ENCODE measurements at places on chromosomes 7 and 10. TPM values are rescaled to one million over a fixed set of nuclear protein-coding genes. Genes with fewer than 3 reads are reported as not detected.

IGFBP3 gene
- 268 TPM for polyA plus RNA-seq

ABLIM1 gene
- 19.8 TPM for polyA plus RNA-seq

CPVL gene
- 36.4 TPM for polyA plus RNA-seq

PON1 gene
- 42.2 TPM for polyA plus RNA-seq

MACROH2A2 gene
- 45.7 TPM for polyA plus RNA-seq

DNAJB6 gene
- polyA plus RNA-seq, result 106 TPM

ACTL6B gene
- not detected for polyA plus RNA-seq

PRPS1L1 gene
- polyA plus RNA-seq, result not detected

GIMAP8 gene
- not detected for polyA plus RNA-seq

DNAH11 gene
- 1.3 TPM for polyA plus RNA-seq

THSD7A gene
- polyA plus RNA-seq, result 4.0 TPM

ZNF727 gene
- polyA plus RNA-seq, result not detected

ANKRD61 gene
- 0.81 TPM for polyA plus RNA-seq

PROSER2 gene
- polyA plus RNA-seq, result 24.3 TPM

FLNC gene
- 40.4 TPM for polyA plus RNA-seq

LIPF gene
- not detected for polyA plus RNA-seq

UCMA gene
- polyA plus RNA-seq, result not detected

TLX1 gene
- polyA plus RNA-seq, result 0.68 TPM

LRRN3 gene
- 3.4 TPM for polyA plus RNA-seq

ADCYAP1R1 gene
- polyA plus RNA-seq, result 0.17 TPM

All from hepatocyte (in vitro differentiated cells).